Tongue (tissue), 3 donors: ENCODE measurements at places on chromosomes 7 and 10. TPM values are rescaled to one million over a fixed set of nuclear protein-coding genes. Genes with fewer than 3 reads are reported as not detected.

The GRID2IP gene
- 0.31 TPM for total RNA-seq

The LARP4B gene
- 59.0 TPM for total RNA-seq

The ASB10 gene
- 4.9 TPM for total RNA-seq

The PODXL gene
- 43.7 TPM for total RNA-seq

The MYL10 gene
- 20.9 TPM for total RNA-seq

The TFEC gene
- 1.5 TPM for total RNA-seq
